ENCODE measurements at places on chromosomes 4 and X.

- no peak for DNase-seq
Measured at GRCh38 chr4:76640353-76640910, 205.4 kb downstream of the SHROOM3 start.

GRCh38 chr4:8540072-8540471, 40.1 kb upstream of the GPR78 start:
- DNase-seq, result no peak

GRCh38 chr4:183838987-183839712, 66.0 kb upstream of the STOX2 start:
- no peak for DNase-seq

GRCh38 chrX:119041175-119041574, 31.6 kb upstream of the CT47C1 start:
- no peak for DNase-seq

DNA sequence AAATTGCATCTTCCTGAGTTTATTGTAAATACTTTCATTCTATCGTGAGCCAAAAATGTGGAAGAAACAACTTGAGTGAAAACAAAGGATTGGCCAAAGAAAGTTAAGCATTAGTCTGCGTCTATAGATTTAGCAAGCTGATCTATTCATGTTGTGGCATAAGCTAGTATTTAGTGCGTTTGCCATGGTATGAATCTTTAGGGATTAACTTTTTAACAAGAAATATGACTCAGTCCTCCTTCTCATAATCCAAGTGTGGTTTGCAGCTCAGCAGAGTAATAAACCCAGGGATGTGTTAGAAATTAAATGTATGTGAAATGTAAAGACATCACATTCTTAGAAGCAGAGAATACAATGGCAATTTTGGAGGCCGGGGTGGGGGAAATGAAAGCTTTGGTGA, 1110.9 kb downstream of the NLGN4X start:
- DNase-seq, result no peak

GRCh38 chr4:163755013-163755412, 260.5 kb downstream of the TMA16 start:
- no peak for DNase-seq

DNA sequence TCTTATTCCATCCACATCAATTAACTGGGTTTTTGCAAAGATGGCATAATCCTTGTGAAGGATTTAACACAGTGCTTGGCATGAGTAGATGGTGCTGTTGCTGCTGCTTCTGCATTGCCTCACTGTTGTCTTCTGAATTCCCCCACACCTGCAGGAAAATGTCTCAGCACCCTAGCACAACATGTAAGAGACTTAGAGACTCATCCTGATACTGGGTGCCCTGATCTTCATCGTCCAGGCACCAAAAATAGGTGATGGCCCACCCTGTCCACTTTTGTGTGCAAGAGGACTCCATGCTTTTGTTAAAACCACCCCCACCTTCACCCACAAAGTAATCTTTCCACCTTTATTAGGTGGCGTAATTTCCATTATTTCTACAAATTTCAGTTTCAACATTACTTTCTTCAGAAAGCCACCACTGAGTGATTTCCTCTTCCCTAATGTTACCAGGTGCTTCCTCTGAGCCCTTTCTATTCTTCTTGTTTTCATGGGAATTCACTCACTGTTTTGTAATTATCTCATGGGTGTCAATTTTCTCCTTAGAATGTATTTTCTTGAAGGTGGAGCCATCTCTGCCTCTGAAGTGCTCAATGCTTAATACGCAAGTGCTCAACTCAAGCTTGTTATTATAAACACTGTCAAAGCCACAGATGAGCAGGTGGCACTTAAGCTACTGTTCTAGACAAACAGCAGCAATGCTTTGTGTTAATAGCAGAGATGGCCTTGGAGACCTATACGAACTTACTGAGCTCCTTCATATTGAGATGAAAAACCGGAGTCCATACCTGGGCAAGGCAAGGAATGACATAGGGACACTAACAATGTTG, 89.5 kb downstream of the HS3ST1 start:
- no peak for DNase-seq

DNA sequence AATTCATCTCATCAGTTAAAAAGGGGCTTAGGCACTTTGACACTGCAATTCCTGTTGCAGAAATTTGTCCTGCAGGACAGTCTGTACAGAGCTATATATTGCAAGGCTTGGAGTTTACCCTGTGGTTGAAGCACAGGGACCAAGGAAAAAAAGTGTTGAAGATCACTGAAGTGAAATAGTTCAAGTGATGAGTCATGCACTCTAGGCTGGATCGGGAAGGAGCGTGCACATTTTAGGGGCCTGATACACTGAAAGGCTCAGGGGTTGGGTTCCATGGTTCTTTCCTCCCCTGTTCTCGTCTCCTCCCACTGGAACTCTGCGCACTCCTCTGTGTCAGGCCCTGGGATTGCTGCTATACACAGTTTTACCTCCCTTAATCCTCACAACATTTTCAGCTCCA, 104.9 kb upstream of the ARMCX2 start:
- DNase-seq, result no peak

DNA sequence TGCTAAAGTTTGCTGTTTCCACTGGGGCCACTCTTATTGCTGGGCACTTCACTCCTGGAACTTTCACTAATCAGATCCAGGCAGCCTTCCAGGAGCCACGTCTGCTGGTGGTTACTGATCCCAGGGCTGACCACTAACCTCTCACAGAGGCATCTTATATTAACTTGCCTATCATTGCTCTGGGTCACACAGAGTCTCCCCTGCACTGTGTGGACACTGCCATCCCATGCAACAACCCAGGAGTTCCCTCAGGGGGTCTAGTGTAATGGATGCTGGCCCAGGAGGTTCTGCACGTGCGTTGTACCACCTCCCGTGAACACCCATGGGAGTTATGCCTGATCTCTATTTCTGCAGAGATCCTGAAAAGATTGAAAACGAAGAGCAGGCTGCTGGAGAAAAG, 41.8 kb upstream of the IQSEC2 start:
- DNase-seq, result no peak

- DNase-seq, result no peak
Measured at GRCh38 chr4:185020863-185021761, 2.8 kb downstream of the HELT start.

DNA sequence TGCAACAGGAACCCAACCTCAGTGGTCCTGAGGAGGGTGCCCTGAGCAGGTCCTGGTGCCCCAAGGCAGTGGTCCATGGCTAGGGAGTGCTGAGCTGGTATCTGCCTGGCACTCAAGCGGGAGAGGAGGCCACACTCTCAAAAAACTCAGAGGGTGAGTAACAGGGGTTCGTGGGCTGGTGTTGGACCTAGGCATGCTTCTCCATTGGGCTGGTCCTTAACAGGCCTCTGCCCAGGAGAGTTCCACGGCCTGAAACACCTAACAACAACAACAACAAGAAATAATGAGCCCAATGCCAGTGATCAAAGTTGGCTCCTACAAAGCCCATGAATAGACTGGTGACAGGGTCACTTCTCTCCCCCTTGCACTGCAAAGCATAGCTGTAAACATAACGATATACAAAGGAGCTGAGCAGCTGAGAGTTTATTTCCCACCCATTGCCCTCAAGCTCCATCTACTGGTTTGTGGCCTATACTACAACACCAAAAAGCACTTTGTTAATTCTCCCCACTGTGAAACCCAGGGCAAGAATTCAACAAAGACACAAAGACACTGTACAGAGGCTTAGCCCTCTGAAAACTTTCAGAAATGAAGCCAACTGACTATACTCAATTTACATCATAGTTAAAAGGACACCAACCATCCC, 736.1 kb upstream of the ADGRL3 start:
- DNase-seq, result no peak

- no peak for DNase-seq
Measured at GRCh38 chrX:86028681-86029080, 18.7 kb downstream of the CHM start.

GRCh38 chr4:55947912-55948725, 626 bp upstream of the CEP135 start:
- no peak for DNase-seq

- DNase-seq, result no peak
Measured at GRCh38 chr4:36917413-36917812, 327.1 kb upstream of the NWD2 start.

- no peak for DNase-seq
Measured at GRCh38 chr4:119550857-119551532, 77.6 kb downstream of the PDE5A start.

DNA sequence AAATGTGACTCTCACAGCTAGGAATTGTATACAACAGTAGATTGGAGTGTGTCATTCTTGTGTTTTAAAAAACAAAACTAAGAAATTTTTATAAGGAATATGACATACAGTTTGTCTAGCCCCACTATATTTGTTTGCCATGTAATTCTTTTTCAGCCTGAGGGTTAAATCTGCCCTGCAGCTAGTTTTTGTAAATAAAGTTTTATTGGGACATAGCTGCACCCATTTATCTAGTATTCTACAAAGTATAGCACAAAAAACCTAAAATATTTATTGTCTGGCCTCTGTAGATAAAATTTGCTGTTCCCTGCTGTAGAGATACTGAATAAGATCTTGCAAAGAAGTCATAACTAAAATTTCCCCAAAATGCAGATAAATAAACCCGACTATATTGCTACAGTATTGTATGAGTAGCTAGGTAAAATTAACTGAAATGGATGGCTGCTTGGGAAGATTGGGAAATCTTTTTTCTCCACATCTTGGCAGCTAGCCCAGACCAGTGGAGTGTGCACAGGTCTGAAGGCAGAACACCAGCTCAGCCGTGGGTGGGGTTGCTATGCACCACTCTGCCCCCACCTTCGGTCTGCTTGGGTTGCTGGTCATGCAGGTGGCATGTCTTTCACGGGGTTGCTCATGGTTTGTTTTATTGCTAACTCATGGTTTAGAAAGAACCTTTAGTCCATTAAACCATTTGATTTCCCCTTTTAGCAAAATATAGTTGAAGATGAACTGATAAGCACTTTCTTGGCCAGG, 127.9 kb downstream of the KLHL8 start:
- DNase-seq, result no peak

DNA sequence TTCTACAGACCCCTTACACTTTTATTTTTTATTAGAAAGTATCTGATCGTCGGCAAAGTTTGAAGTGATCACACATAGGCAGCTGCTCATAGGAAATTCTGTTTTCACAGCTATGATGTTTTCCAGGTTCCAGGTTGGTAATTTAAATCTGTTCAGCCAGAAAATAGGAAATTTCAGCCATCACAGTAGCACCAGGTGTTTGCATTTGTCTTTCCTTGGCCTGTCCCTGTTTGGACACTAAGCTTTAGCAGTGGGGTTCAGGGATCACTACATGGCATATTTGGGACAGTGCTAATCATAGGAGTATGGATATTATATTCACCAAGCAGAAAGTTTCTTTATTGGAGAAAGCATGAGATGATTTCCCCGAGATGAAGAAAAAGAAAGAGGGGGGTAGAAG, 92.9 kb downstream of the ANK2 start:
- no peak for DNase-seq

Measured in stimulated activated CD8-positive, alpha-beta memory T cell treated with anti-CD3 and anti-CD28 coated beads, Interleukin-7, amount 100 ng/mL, for 1 hour (primary cell).